ENCODE measurements at places on chromosomes 4 and X.

DNA sequence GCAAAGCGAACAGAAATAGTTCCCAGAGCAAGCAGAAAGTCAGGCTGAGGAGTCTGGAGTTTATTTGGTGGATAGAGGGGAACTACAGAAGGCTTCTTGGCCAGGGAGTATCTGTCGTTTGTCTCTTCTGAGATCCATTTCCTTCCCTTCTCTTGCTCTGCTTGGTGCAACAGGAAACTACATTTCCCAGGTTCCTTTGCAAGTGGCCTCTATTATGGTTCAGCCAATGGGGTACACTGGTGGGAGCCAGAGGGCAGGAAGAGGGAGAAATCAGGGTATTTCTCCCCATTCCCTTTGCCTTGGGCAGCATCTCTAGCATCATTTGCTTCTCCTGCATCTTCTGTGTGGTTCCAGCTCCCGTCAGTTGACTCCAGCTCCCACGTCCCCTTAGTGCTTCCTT, 142.1 kb downstream of the BCOR start:
- no peak for DNase-seq

- no peak for DNase-seq
These were observed 44.6 kb downstream of the RAB33A start for GRCh38 chrX:130216320-130216719.

DNA sequence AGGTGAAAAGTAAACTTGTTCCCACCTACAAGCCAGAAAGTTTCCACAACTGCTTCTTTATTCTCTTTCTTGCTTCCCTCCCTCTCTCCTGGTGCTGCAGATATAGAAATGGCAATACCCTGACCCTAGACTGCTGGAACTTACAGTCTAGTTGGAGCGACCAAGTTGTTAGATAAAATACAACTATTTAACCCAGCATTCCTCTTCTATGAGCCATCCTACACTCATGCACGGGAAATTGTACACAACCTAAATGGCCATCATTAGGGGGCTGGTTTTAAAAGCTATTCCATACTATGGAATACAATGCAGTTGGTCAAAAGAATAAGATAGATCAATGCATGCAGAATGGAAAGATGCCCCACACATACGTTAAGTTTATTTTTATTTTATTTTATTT, 41.1 kb downstream of the PJA1 start:
- DNase-seq, result peak; percentile 33

- peak; percentile 26 for DNase-seq
These were observed 41.1 kb downstream of the IL13RA2 start for GRCh38 chrX:114976292-114976691.

- no peak for DNase-seq
These were observed 40.0 kb downstream of the ACSL1 start for GRCh38 chr4:184785813-184786212.

GRCh38 chr4:65538571-65538970, 131.7 kb downstream of the EPHA5 start:
- no peak for DNase-seq

GRCh38 chrX:111309083-111309482, 38.8 kb upstream of the CAPN6 start:
- no peak for DNase-seq

- no peak for DNase-seq
These were observed 18.2 kb downstream of the FTHL17 start for GRCh38 chrX:31053621-31054020.

DNA sequence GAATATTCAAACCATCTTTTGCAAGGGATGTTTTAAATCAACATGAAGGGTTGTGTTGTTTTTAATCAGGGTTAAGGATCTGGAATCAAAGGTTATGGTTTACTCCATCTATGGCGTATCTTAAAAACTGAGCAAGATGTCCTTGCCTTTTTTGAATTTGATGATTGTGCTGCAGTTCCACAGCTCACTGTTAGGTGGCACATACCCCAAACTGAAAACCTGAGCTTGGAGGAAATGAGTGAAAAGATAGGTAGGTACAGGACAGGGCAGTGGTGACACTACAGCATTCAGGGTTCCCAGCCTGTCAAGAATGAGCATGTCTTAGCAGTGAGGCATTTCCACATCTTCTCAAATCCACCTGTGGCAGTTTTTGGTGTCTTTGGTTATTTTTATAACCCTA, 13.1 kb upstream of the EOLA1 start:
- peak; percentile 19 for DNase-seq

GRCh38 chrX:134737061-134737460, 78.8 kb upstream of the PLAC1 start:
- peak; percentile 41 for DNase-seq

DNA sequence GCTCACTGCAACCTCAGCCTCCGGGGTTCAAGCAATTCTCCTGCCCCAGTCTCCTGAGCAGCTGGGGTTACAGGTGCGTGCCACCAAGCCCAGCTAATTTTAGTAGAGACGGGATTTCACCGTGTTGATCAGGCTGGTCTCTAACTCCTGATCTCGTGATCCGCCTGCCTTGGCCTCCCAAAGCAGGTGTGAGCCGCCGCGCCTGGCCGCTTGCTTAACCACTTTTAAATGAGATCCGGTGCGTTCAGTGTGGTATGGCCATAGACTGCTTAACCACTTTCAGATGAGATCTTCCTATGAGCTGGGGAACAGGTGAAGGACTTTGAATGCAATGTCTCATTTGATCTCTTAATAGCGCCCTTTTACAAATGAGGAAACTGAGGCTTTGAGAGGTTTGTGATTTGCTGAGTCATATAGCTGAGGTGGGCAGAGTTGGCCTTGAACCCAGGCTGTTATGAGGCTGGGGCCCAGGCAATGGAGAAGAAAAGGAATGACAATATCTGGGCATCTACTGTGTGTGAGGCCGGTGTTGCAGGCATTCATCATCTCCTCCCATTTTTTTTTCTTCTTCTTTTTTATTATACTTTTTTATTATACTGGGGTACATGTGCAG, 41.9 kb upstream of the NSG1 start:
- DNase-seq, result no peak

Data from GM03348 (cell line).